Stimulated activated CD8-positive, alpha-beta memory T cell treated with anti-CD3 and anti-CD28 coated beads, Interleukin-15, amount 100 ng/mL, for 1 hour (primary cell): ENCODE measurements at places on chromosomes 11 and 22.

DNA sequence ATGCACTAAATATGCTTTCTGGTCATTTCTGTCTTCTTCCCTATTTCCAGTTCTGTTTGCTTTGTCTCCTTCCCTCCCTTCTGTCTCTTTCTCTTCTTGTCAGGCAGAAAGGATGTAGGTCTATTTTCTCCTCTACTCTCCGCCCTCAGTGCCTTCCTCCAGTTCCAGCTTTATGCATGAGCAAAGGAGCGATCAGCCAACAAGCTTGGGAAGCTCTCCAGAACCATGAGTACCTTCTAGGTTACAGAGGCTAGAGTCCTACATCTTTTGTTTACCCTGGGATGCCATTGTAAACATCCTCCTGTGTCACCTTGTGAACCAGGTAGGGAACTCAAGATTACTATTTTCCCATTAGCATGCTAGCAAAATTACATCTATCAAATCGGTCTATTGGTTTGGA is 7.9 kb upstream of the SPON1 start:
- no peak for DNase-seq

DNA sequence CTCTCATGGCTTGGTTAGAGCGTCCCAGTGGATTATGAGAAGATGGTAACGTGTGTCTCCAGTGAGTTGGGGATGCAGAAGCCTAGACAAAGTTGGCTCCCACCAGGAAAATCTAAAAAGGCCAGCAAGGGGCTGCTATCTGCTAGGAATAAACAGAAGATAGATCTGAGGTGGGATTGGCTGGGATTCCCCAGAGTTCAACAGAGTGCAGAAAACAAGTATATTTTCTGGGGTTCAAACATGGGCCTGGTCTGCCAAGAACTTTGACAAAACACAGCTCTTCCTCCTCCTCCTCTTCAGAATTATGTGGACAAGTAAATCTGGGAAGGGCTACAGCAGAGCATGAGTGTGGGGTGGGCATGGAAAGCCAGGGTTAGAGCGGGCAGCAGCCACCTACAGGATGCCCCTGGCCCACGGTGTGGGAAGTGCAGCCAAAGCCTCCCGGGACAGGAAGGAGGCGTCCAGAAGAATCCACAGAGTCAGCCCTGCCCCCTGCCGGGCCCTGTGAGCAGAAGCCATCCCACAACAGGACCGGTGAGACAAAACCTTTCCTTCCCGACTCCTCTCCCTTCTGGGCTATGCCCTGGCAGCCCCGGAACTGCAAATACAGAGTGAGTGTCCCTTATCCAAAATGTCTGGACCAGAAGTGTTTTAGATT is 67.1 kb downstream of the CD82 start:
- DNase-seq = no peak

DNA sequence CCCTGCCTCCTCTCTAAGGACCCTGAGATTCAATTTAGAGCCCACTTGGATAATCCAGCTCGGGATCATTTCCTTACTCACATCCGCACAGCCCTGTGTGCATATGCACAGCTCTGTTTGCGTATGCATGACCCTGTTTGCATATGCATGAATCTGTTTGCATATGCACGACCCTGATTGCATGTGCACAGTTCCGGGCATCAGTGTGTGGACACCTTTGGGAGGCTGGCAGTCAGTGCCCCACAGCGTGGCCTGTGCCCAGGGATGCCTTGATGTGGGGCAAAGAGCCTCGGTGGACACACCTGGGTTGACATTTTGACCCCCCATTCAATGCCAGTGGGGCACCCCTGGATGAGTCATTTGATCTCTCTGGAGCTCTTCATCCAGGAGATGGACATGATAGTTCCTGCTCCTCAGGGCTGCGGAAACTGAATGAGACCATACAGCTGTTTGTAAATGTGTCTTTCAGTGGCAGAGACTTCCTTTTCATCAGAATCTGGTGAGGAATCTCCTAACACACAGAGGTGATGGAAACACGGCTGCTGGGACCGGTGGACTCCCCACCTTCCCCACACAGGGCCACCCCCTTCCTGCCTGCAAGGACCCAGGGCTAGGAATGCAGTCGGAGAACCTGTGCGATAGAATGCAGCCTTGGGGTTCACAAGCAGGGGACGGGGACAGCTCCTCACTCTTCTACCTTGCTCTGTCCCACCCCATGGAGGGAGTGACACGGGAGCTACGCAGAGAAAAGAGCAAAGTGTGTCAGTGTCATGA is 41.2 kb downstream of the MYEOV start:
- no peak for DNase-seq

DNA sequence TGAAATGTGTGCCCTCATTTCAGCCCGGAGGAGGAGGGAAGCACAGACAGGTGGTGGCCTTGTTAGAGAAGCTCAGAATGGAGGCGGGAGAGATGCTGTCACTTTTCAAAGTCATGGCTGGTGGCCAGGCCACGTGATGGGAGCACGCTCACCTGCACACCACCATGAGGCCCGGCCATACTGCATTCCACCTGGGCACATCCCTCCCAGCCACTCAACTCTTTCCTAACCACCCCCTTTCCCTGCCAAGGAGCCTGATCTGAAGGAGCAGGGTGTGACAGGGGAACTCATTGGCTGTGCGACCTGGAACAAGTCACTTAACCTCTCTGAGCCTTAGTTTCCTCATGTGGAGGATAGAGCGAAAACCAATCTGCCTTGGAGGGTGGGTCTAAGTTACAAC is 364.5 kb downstream of the CTTN start:
- DNase-seq = no peak

DNA sequence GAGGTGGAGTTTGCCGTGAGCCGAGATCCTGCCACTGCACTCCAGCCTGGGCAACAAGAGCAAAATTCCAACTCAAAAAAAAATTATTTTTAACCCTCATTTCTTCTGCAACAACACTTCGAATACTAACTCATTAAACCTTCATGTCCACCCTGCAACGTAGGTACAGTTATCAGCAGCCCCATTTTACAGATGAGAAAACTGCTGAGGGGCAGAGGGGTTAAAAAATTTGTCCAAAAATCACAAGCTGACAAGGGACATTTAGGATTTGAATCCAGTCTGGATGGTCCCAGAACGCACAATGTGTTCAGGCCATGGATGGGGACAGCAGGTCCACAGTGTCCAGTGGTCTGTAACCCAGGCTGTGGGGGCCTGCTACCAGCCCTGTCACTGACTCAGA is 29.0 kb downstream of the RHOD start:
- DNase-seq = no peak

GRCh38 chr11:69485337-69486041 is 4.0 kb downstream of the LINC01488 start:
- no peak for DNase-seq

- DNase-seq = no peak
Measured at GRCh38 chr11:72513411-72513810, 79.1 kb upstream of the CLPB start.
